Activated CD4-positive, alpha-beta T cell treated with anti-CD3 and anti-CD28 coated beads, Interleukin-2, amount 50 U/mL, for 16 hours (primary cell): ENCODE measurements at places on chromosomes 2 and 18.

DNA sequence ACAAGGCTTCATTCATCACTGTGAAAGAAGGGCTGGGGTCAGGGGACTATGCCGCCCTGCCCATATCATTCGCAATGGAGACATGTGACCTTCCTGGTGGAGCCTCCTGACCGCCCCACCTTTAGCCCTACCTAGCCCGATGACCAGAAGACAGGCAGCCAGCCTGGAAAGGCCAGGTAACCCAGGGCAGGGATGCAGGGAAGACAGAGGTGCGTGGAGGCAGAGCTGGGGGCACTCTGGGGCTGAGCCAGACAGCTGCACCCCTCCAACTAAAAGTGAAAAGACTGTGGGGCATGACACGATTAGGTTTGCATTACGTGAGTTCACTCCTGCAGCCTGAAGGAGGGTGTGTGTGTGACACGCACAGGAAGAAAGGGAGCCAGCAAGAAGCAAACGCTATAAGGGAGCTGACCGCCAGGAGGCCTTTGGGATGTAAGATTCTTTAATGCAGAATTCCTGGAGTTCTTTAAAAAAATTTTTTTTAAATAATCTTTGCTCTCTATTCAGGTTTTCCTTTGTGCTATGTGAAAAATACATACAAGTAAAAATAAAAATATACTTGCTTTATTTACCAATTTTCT lies 3.7 kb upstream of the HES6 start:
- no peak for DNase-seq

GRCh38 chr2:208042041-208042440 lies 16.7 kb upstream of the PLEKHM3 start:
- DNase-seq = no peak

DNA sequence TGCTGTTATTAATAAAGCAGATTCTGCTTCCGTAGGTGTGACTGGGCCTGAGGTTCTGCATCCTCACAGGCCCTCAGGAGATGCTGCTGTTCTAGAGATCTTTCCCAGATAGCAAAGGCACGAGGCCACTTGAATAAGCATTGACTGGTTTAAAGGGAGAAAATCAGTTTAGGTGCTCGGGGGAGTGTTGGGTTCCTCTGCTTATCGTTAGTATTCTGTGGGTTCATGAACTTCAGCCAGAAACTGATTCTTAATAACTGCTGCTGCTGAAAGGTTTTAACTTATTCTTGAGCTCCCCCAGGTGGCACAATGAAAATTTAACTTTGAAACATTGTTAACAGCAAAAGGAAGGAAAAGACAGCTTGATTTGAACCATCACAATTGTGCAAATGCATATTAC lies 56.9 kb downstream of the ITGA6 start:
- no peak for DNase-seq

- DNase-seq = no peak
Observed at GRCh38 chr2:210961249-210961648, 404.9 kb downstream of the CPS1 start.

DNA sequence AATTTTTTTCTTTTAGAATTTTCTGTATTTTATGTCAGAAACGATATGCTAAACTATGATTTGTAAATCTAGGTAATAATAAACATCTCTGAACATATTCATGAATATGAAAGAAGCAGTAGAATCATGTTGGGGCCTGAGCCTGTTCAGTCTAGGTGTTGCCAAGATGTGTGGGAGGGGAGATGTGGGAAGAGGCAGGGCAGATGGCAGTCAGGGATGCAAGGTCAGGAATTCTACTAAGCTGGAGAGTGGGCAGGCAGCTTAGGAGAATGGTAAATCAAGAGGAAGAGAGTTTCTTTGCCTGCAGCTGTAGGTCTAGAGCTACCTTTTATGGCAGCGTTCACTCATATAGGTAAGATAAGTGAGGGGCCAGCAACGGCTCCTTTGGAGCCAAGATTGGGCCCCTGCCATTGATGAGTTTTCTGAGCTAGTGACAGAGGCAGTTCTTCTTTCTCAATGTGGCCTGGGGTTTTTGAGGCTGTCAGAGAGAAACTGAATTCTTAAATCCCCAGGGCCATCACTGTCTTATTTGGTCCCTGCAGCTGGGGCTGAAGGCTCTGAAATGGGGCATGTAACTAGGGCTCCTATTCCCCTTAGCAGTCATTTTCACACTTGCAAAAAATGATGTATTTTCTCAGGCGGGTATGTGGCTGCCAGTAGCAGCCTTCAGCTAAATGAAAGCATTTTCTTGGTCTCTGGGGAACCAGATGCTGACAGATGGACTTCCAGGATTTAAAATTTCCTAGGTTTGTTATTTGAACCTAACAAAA lies 232.8 kb downstream of the PIK3C3 start:
- DNase-seq = no peak

DNA sequence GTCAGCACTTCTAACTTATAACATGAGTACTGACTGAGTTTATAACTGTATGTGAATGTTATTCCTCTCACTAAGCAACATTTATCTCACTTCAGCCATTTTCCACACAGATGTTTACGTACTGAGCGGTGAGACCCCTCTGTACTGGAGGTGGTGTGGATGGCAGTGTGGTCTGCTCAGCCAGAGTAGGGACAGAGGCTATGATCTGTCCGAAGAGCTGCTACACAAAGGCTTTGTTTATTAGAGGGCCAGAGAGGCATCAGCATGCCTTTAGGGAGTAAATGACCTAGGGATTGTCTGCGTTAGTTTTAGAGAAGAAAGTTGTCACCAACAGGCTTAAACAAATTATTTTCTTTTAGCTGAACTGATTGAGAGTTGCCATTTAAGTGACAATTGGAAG lies 23.2 kb upstream of the TACR1 start:
- no peak for DNase-seq

- DNase-seq = no peak
Observed at GRCh38 chr2:213238753-213239495, 45.3 kb upstream of the SPAG16 start.

DNA sequence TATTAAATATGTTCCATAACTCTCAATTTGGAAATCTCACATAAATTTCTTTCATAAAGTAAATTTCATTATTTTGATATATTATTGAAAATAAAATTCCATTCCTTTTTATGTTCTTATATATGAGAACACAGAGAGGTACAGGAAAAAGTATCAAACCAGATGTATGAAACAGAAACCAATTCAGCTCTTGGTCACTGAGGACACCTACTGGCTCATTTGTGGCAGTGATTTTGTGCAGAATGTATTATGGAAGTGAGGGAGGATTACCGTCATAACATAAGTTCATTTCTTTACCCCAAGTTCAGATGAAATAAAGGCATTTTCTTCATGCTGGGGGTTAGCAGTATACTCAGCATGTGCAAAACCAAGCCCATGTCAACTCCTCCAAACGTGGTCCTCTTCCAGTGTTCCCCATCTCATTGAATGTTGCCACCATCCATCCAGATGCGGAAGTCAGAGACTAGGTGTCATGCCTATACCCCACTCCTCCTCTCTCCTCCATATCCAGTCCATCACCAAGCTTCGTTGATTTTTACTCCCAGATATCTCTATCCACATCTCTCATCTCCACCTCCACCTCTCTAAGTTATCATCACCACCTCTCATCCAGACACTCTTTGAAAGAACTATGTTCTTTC lies 41.7 kb upstream of the MALL start:
- peak; percentile 53 for DNase-seq

GRCh38 chr2:127404466-127405254 lies 13.6 kb upstream of the PROC start:
- no peak for DNase-seq

DNA sequence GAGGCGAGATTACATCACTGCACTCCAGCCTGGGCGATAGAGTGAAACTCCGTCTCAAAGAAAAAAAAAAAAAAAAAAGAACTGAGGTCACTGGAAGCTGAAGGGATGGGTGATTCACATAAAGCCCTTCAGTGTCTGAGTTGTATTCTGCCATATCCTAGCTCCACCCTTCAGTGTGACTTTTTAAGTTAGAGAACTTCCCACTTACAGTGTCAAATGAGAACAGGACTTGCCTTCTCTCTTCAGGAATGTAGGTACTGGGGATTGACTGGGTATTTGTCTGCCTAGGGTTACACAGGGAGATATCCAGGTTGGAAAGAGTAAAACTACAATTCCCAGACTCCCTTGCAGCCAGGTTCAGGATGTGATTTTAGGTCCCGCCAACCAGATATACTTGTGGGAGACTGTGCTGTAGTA lies 37.9 kb downstream of the EHD3 start:
- no peak for DNase-seq

GRCh38 chr2:123908522-123908921 lies 116.6 kb upstream of the CNTNAP5 start:
- no peak for DNase-seq

- DNase-seq = no peak
Observed at GRCh38 chr2:157839822-157840221, 36.3 kb downstream of the ACVR1 start.

DNA sequence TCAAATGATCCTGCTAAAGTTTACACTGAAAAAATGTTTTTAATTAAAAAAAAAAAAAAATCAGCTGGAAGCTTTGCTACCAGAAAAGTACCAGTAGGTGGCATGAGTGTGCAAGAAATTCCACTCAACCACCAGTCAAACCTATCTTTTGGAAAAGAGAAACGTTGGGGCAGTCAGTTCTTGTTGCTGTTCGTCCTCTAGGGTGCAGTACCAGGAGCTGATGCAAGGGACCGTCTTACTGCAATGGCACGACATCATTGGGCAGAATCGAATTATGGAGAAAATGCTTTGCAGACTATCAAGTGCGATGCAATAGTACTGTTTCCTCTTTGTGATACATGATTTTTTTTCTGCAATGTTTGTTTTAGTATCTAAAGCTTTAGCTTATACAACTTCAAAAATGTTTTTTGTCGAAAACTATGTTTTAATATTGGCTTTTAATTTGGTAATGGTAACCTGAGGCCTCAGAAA lies 18.3 kb downstream of the YPEL5 start:
- DNase-seq = peak; percentile 87

- DNase-seq = no peak
Observed at GRCh38 chr2:226045080-226045479, 645.6 kb downstream of the NYAP2 start.
